Mucosa of descending colon (tissue), 3 donors: ENCODE measurements at places on chromosomes 7 and 10.

DNA sequence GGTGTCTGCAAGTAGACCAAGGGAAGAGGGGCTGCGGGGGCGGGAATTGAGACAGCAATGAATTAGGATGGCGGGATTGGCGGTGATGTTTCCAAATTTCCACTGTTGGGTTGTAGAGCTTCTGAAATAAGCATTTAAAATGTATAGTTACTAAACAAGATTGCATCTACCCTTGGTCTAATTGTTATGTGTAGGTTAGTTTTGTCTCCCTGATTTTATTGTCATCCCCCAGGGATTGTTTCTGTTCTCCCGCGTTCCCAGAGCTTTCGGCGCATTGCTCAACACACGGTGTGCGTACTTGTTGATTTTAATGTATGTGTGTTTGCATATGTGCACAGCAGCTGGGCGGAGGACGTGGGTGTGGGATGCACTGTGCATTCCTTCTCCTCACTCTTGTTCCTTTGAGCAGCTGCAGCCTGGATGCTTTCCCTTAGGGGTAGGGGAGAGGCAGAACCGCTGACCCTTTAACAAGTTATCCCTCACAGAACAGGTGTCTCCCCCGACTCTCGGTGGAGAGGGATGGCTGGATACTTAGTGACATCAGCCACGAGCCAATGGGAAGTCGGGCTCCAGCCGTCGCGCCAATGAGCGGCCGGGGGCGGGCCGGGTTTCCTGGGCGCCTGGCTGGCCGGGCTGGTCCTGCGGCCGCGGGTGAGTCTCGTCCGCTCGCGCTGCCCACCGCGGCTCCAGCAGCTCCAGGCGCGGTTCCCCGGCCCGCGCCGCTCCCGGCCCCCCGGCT lies at the start of gene TSPAN33:
TSS of gene TSPAN33 (plus strand) at position 613 of the 739 bp plus-strand sequence. CDS start 274 bp downstream, outside the sequence.
- peak; percentile 82 for DNase-seq

DNA sequence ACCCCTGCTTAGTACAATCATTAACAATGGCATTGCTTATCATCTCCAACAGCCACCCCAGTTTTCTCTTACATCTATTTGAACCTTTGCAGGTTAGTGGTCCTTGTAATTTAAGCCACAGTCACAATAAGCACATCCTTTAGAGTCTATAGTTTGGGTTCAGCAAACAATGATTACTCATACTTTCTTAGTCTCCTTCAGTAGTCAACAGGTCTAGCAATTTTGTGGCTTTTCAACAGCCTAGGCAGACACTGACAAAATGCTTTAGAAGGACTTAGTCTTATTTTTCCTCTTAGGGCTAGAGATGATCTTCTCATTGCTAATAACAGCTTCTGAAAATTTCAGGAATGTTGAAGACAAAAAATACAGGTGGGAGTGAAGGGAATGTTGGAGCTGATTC lies 32.3 kb upstream of the FAM204A start:
- no peak for DNase-seq

DNA sequence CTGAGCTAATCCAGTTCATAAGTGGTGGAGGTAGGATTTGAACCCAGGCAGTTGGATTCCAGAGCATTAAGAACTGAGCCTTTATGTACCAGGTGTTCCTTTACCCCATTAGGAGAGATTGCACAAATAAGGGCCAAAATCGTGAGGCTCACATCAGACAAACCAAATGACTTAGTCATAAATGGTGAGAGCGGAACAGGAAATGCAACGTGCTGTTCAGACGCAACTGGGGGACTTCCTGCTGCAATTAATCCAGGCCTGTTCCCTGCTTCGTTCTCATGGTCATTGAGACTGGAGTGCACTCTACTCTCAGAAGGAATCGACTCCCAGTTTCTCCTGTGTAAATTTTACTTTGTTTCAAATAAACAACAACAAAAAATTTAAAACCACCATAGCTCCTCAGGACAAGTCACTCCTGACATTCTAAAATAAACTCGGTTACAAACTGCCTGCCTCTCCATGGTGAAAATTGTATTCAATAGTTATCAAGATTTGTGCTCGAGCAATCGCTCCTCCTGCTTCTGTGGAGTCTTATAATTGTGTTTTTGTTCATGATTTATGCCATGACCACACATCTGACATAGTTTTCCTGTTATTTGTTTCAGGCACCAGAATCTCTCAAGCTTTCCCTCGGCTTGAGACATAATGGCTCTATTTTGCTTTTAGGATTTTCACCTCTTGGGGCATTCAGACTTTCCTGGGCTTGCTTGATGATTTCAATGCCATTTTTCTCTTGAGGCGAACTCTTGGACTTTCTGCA lies 115.3 kb upstream of the BMPER start:
- no peak for DNase-seq

- DNase-seq, result no peak
Observed at GRCh38 chr10:20970044-20970443, 72.9 kb upstream of the NEBL start.

DNA sequence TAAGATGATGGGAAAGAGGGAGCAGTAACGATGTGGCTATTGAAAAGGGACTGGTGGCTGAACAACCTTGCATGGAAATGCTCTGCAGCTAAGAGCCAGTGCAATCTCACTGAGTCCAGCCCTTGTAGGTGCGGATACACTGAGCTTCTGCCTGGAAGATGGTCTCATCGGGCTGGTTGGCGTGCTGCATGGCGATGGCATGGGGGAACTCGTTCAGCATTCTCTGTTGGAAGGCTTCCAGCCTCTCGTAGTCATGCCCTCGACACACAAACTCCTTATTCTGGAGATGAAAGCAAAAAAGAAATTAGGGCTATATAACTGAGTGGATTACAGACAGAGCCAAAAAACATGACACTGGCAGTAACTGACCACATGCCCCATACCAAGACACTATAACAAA lies 197.8 kb upstream of the IMMP2L start:
- no peak for DNase-seq

GRCh38 chr7:72268796-72269195 lies 143.3 kb downstream of the CALN1 start:
- no peak for DNase-seq

DNA sequence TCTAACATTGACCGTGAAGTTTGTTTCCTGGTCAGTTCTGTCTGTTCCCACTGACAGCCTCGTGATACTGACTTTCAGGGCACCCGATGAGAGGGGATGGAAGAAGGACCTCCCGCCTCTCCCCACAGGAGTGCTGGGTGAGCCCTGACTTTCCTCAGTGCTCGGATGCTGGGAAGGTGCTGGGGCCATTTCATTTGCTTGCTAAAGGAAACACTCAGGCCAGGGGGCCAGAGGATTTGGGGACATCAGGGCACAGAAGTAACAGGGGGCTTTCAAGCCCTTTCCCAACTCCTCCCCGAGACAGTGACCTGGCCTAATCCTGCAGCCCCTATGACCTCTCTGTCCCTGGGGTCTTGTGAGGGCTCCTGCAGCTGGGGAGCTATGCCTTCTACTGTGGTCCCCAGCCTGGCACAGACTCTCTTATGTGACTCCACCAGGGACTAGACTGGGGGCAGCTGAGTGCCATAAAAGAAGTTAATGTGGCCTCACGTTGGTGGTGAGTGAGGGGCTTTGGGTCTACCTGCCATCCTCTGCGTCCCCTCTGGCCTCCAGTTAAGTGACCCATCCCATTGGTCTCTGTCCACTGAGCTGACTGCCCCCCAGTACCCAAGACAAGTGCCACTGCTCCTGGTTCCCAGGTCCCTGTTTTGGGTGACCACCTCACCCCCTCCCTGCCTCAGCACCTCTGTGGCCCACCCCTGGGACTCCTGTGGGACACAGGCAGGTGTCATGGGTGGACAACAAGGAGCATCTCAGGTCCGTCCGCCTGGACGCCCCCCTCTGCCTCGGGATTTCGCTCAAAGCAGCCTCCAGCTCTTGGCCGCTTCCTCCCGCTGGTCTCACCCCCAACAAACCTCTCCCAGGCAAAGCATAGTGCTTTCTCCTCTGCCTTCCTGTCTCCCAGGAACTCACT lies 33.4 kb upstream of the HSPA12A start:
- no peak for DNase-seq

DNA sequence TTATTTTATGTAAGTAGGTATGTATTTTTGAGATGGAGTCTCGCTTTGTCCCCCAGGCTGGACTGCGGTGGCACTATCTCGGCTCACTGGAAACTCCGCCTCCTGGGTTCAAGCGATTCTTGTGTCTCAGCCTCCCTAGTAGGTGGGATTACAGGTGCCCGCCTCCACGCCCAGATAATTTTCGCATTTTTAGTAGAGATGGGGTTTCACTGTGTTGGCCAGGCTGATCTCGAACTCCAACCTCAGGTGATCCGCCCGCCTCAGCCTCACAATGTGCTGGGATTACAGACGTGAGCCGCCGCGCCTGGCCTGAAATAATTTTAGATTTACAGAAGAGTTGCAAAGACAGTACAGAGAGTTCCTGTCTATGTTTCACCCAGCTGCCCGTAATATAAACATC lies 37.5 kb downstream of the PFKFB3 start:
- no peak for DNase-seq

GRCh38 chr7:159013181-159013690 lies 131.4 kb downstream of the VIPR2 start:
- peak; percentile 44 for DNase-seq

DNA sequence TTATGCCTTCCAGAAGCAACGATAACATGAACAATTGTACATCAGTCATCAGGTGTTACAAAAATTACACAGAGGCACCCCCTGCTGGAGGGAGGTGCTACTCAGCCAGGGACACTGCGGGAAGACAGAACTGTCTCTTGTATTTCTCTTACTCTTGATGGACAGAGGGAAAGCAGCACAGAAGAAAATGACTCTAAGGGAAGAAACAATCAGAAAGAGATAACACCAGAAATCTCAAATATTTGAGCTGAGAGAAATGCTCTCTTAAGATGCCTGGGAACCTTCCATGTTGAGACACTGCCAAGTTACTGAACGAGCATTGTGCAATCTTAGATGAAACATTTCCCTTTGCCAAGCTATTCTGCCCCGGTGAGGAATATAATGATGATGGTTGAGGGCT lies 227.6 kb upstream of the NPSR1 start:
- DNase-seq, result no peak

GRCh38 chr7:93171606-93172226 lies 23.5 kb upstream of the SAMD9L start:
- no peak for DNase-seq

- no peak for DNase-seq
Observed at GRCh38 chr7:28542410-28542809, 130.1 kb downstream of the CREB5 start.

- peak; percentile 13 for DNase-seq
Observed at GRCh38 chr7:44970523-44971051, 8.2 kb downstream of the MYO1G start.
